ENCODE measurements at places on chromosomes 5 and 9.

GRCh38 chr9:100436571-100436970 lies 9.6 kb downstream of the MSANTD3 start:
- no peak for DNase-seq

- no peak for DNase-seq
These were observed 57.4 kb upstream of the PRSS3 start for GRCh38 chr9:33737811-33738606.

DNA sequence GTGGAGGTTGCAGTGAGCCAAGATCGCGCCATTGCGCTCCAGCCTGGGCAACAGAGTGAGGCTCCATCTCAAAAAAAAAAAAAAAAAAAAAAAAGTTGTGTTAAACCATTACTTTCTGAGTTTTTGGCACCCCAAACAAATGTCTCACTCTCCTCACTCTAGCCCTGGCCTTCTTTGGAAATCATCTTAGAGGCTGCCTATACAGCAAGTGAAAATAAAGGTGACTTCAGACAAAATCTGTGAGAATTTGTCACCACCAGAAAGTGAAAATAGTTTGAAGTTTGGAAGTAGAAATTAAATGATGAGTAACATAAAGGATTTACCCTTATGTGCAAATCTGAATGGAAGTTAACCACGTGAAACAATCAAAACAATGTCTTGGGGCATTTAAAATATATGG lies 7.2 kb upstream of the ZNF131 start:
- no peak for DNase-seq

GRCh38 chr5:126971455-126972031 lies 58.8 kb downstream of the MARCHF3 start:
- DNase-seq: no peak

- DNase-seq: no peak
These were observed 55.3 kb downstream of the RANBP17 start for GRCh38 chr5:170917113-170917512.

DNA sequence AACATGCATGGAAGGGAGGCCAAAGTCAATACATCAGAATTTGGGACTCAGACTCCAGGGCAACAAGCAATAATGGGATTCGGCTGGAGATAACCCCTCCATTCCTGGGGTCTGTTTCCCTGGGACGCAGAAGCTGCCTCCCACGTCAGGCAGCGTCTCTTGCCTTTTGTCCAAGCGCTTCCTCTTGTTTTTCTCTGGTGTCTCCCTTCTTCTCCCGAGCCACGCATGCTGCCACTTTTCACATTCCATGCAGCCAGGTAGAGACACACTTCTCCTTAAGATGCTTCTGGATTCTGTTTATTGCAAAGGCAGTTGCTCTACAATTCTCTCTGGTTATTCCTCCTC lies 267.3 kb downstream of the AOPEP start:
- DNase-seq: no peak

GRCh38 chr5:37931541-37931940 lies 91.7 kb upstream of the GDNF start:
- no peak for DNase-seq

DNA sequence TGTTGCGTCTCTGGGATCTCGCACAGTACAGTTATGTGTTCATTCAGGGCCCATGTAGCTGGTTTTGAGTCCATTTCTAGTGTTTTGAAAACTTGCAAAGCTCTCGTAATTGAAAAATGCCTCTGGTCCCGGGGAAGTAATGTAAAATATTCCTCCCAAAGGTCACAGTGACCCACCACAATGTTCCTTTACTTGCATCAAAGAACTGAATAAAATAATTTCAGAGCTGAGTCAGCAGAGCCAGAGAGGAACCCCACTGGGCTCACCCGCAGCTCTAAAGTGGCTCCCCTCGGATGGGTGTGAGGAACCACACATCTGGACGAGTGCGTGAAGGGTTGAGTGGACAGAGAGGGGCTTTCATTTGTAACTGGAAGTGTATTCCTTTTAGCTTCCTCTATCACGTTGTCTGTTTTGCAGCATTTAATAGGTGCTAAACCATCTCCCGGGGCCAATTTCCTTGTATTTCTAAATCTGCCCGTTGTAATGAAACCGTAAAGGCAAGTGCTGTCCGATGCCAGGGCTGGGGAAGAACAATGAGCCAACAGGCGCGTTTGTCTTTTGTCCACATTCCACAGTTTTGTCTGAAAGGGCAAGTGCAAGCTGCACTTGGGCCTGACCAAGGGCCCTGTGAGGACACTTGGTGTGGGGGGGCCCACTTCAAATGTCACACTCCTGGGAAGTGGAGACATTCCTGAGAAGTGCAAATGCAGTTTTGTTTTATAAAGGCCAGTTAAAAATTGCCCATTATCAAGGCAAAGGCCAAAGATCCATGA lies 29.9 kb downstream of the COL5A1 start:
- no peak for DNase-seq
